IPS DF 19.7 (cell line): ENCODE measurements at places on chromosomes 5 and 9.

DNA sequence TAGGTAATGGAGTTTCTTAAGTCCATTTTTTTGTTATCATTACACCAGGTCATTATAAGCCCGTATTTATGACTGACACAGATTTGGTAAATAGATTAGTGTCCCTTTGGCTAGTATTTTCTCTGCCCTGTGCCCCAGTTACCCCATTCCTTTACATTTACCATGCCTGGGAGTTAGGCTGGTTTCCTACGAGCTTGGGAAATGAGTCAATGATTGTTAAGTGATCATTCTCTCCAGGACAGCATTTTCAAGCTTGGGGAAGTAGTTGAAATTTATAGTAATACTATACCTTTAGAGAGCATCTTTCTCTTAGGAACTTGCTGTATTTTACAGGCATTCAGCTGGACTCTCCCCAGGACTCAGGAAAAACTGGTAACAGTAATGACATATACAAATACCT, 573.1 kb downstream of the TLE4 start:
- no peak for DNase-seq

- DNase-seq = no peak
Measured at GRCh38 chr5:131635684-131636572, 899 bp upstream of the RAPGEF6 start.

- DNase-seq = no peak
Measured at GRCh38 chr9:5499889-5500398, 10.4 kb upstream of the PDCD1LG2 start.

DNA sequence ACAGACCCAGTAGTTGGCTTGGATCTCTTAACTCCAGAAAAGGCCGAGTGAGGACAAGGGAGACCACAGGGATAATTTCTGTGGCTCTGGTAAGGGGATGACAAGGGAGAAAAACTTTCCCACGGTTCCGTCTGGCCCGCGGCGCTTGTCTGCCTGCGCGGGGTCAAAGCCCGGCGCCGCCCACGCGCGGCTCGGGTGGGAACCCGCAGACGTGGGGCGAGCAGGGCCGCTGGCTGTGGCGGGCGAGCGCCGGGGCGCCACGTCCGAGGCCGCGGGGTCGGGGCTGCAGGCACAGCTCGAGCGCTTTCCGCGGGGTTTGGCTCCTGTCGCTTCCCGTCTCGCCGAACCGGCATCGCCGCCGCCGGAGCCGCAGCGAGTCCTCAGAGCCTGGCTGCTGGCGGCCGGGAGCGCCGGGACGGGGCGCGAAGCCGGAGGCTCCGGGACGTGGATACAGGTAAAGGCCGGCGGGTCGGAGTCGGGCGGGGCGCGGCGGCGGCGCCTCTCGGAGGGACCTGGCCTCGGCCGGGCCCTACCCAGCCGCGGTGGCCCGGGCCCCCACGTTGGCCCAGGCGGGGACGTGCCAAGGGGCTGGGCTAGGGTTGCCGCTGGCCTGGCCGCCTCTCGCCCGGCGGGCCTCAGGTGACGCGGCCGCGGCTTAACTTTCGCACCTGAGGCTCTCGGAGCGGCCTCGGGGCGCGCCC, at the start of gene RNF180:
Gene RNF180, plus strand, starts transcription at position 344 of the 701 bp plus-strand sequence. CDS start 34,965 bp downstream, outside the sequence.
- no peak for DNase-seq

DNA sequence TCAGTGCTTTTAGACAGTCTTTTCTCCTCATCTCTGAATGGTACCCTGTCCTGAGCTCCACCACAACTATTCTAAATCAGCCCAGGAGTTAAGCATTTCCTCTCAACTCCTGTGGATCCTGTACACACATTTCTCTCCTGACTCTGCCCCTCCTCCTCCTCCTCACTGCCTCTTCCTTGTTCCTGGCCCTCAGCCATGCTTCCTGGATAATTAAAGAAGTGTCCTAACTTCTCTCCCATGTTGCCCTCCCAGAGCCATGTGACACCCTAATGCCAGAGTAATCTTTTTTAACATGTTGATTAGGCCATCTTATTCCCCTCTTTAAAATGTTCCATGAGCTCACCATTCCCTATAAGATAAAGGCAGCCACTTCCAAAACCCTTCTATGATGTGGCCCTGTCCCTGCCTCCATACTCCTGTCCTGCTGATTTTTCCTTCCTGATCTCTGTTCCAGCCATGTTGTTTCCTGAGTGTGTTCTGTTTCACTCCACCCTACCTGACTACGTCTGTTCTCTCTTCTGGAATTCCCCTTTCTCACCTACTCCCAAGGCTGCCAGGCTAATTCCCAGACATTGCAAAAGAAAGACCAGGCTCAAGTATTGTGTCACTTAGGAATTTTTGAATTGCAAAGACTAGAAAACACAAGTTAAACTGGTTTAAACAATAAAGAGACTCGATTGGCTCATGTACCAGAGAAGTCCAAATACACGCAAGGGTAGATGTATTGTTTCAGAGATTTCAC, 295.2 kb downstream of the MAST4 start:
- DNase-seq = no peak

- no peak for DNase-seq
Measured at GRCh38 chr9:134734270-134734669, 92.7 kb downstream of the COL5A1 start.

DNA sequence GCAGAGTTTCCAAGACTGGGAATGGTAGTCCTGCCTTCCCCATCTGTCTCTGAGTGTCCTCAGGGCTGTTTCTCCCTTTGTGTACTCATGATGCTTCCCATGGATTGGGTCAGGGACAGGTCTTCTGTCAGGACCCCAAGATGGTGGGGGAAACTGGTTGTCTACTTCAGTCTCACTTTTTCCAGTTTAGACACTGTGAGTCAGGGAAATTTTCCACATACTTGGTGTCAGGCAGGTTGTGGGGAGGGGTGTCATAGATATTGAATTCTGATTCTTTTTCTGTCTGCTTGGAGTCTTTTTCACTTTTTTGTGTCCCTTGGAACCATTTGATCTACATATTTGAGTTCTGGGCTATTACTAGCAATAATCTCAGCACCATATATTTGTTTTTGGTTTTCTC, 10.3 kb downstream of the POLK start:
- no peak for DNase-seq

DNA sequence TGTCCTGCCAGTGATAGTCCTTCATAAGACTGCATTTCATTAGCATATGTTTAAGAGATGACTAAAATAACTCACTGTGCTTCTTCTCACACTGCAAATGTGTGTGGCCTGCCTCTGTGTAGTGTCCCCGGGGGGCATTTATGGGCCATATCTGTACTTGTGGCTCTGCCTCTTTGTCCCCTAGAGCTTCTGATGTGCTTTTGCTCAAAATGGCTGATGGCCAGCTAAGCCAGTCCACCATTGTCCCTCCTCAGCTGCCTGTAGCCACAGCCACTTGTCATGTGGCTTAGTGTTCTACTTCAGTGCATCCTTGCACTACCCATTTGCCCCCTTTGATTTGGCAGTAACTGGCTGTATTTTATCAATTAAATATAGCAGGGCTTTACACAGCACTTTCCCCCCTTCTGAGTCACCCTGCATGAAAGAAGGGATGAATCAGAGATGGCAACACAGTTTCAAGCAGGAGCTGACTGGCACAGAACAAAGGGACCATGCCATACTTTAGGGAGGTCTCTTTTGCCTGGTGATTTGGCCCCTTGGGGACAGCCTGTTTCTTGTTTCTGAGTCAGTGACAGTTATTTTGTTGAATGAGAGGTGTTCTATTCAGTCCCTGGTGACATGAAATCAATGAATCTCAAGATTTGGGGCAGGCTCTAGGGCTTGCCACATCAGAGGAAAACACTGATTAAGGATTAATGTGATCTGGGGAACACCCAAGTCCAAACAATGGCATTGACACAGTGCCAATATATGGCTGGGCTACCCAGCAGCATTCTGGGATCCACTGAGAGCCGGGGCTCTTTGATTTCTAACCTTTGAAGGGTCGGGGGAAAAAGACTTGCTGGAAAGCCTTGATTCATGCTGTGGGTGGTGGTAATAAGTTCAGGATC, 245.5 kb downstream of the SMARCA2 start:
- DNase-seq = no peak

DNA sequence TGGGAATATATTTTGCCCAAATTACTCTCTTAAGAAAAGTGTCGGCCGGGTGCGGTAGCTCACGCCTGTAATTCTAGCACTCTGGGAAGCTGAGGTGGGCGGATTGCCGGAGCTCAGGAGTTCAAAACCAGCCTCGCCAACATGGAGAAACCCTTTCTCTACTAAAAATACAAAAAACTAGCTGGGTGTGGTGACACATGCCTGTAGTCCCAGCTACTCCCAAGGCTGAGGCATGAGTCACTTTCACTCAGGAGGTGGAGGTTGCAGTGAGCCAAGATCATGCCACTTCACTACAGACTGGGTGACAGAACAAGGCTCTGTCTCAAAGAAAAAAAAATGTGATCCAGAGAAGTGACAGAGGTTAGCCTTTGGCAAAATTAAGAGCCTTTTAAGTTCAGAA, 26.4 kb upstream of the TMEM171 start:
- DNase-seq = no peak

- no peak for DNase-seq
Measured at GRCh38 chr5:92268343-92268742, 885.2 kb upstream of the ARRDC3 start.

GRCh38 chr9:69667306-69667705, 4.9 kb downstream of the APBA1 start:
- no peak for DNase-seq
